Hypothalamus (tissue), 51 donors: ENCODE measurements at places on chromosomes 11 and 22.

- no peak for DNase-seq
Observed at GRCh38 chr22:45804986-45805325, 133.3 kb downstream of the ATXN10 start.

DNA sequence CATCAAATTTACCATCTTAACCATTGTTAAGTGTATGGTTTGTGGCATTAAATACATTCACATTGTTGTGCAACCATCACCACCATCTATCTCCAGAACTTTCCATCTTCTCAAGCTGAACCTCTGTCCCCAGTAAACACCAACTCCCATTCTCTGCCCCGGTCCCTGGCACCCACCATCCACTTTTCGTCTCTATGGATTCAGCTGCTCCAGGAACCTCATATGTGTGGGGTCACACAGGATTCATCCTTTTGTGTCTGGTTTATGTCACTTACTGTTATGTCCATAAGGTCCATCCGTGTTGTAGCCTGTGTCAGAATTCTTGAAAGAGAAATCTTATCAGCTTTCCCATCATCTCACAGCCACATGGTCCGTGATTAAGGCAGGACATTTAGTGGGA lies 16.3 kb downstream of the TSPAN32 start:
- no peak for DNase-seq

- no peak for DNase-seq
Observed at GRCh38 chr11:74636630-74637184, 44.3 kb downstream of the POLD3 start.

GRCh38 chr11:789943-790342 lies at the start of gene CEND1:
Gene CEND1, minus strand, starts transcription at chr11:790090. Its CDS starts 1,514 bp downstream, at chr11:788576.
- DNase-seq = peak; percentile 35

- DNase-seq = no peak
Observed at GRCh38 chr11:11669233-11669846, 47.5 kb upstream of the GALNT18 start.

DNA sequence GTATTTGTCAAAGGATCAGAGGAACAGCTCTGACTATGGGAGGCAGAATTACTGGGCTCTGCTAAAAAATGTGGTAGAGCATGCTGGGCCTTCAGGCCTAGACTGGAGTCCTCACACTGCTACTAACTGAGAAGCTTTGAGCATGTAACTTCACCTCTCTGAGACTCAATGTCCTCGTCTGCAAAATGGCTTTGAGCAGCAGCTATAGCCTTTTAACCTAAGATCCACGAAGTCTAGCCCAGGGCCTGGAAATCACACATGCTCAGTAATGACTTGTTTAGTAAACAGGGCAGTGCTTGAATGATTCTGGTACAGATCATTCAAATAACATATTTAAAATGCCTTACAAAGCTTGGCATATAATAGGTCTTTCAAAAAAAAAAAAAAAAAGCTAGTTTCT lies 221.7 kb downstream of the NTM start:
- DNase-seq = no peak

DNA sequence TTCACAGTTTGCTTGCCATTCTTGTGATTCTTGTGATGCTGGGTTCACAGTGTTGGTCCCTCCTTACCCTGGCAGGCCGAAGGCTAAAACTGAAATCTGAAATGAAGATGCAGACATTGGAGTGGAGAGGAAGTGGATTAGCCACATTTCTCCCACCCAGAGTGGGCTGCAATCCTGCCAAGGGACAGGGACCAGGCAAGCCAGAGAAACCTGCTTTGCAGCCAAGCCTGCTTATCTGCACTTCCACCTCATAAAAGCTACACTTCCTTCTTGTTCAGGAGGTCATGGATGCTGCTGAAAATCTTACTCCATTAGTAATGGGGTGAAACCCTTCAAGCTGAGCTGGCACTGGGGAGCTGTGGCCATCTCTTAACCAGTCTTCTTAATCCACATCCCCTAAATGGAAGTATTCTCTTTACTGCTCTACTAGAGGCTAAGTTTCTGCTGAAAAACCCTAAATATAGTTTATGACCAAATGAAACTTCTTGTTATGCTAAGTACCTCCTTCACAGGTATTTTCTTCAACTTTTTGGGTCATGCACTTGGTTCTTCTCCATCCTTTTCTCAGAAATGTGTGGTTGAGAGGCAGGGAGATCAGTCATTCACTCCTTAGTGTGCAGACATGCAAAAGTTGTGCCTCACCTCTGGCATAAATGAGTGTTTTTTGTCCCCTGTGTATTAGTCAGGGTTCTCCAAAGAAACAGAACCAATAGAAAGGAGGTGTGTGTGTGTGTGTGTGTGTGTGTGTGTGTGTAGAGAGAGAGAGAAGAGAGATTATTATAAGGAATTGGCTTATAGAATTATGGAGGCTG lies 133.9 kb upstream of the BMAL1 start:
- DNase-seq = no peak

- no peak for DNase-seq
Observed at GRCh38 chr11:44740967-44741366, 14.2 kb downstream of the TSPAN18 start.

- DNase-seq = no peak
Observed at GRCh38 chr22:26968859-26969523, 311.6 kb downstream of the MIAT start.

GRCh38 chr22:49395617-49396016 lies 432.1 kb downstream of the BRD1 start:
- DNase-seq = no peak

DNA sequence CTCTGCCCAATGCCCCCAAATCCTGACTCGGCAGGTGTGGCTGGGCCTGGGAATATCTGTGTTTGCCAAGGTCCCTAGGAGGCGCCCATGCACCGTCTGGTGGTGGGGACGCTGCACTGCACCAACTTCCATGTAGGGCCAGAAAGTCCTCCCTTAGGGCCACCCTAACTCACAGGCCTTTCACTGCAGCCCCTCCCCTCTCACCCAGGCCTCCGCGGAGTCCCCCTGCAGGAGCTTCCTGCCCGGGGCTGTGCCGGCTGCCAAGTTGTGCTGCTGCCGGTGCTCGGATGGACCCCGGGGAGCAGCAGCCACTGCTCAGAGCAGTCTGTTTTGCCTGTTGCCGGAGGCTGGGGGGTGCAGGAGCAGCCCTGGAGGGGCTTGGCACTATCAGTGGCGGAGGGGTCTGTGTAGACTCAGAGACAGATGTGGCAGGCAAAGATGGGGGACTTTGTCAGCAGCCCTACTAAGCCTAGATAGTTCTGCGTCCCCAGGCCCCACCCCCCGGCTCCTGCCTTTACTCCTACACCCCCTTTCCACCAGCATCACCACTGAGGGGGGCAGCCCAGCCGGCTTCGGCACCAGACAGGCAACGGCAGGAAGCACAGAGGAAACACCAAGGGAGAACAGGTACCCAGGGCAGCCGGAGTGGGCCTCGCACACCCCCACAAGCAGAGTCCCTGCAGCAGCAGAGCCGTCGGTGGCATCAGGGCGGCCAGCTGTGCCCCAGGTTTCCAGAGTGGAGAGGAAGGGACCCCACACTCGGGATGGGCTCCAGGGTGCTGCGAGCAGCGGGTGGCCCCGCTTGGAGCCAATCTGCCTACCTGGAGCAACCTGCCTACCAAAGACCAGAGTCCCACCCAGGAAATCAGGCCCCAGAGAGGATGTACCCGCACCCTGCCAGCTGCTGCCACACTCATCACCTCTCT lies 124.3 kb downstream of the TRIM29 start:
- DNase-seq = no peak

DNA sequence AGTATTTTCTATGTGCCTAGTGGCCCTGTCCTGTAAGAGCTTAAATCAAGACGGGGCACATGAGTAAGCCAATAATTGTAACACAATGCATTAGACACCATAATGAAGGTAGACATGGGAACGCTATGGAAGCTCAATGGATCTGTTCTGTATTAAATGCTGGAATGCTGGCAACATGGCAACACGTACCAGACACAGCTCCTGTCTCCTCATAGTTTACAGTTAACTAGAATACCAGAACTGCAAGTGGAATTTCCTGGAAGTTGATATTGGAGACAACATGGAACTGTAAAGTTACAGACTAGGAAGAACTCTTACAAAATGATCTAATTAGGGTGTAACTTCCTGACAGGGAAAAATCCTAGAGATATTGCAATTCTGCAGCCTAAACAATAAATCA lies 12.4 kb downstream of the P4HA3 start:
- no peak for DNase-seq

DNA sequence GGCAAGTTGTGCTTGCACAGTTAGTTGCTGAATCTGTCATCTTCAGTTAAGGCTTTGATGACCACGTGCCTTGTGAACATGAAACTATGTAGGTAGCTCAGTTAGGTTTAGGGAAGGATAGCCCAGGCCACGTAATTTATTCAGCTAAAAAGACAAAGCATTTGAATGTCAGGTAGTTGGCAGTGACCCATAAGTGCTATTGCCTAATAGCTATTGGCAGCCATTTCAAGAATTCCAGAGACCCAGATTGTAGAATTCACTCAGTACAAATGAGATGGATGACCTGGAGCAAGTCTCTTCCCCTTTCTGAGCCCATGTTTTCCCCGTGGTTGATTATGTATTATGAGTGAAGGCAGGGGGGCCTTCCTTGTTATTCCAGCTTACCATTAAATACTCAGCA lies 265.3 kb upstream of the ANO5 start:
- DNase-seq = no peak

GRCh38 chr22:22741843-22742242 lies 97.4 kb downstream of the GGTLC2 start:
- no peak for DNase-seq

DNA sequence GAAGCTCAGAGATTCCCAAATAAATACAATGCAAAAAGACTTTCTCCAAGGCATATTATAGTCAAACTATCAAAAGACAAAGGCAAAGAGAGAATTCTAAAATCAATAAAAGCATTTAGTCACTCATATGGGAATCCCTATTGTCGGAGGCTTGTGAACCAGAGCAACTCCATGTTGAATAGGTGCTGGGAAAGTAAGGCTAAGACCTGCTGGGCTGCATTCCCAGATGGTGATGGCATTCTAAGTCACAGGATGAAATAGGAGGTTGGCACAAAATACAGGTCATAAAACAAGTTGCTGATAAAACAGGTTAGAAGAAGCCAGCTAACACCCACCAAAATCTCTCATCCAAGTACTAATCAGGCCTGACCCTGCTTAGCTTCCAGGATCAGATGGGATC lies 84.5 kb downstream of the JRKL start:
- DNase-seq = no peak

DNA sequence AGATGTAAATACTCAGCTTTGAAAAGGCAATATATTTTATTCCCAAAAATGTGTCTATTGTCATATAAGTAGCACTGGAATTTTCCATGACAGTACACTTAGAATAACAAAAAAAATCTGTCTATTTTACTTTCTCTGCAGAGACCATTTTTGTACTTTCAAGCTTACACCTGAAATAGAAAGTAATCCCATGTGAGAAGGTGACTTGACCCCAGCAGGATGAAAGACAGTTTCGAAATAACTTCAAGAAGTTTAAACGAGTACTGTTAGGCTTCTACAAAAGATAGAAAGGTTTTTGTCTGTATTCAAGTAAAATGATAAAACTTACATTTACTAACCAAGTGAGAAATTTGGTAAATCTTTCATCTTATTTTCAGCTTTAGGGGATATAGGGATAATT lies 259.9 kb upstream of the CTSC start:
- no peak for DNase-seq

- no peak for DNase-seq
Observed at GRCh38 chr11:65459552-65459951, 37.0 kb downstream of the NEAT1 start.

GRCh38 chr22:19398652-19399051 lies 32.9 kb downstream of the HIRA start:
- DNase-seq = no peak

DNA sequence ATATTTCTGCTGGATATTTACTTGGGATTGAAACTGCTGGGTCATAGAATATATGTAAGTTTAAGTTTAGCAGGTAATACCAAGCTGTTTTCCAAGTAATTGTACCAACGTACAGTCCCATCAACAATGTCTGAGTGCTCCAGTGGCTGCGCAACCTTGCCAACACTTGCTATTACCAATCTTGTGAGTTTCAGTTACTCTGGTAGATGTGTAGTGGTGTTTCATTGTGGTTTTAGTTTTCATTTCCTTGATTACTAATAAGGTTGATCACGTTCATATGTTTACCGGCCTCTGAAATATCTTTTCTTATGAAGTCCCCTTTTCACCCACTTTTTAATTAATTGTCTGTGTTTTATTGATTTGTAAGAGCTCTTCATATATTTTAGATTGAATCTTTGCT lies 370.6 kb upstream of the CADM1 start:
- no peak for DNase-seq

GRCh38 chr11:104772806-104773241 lies 125.4 kb downstream of the CASP12 start:
- DNase-seq = no peak

DNA sequence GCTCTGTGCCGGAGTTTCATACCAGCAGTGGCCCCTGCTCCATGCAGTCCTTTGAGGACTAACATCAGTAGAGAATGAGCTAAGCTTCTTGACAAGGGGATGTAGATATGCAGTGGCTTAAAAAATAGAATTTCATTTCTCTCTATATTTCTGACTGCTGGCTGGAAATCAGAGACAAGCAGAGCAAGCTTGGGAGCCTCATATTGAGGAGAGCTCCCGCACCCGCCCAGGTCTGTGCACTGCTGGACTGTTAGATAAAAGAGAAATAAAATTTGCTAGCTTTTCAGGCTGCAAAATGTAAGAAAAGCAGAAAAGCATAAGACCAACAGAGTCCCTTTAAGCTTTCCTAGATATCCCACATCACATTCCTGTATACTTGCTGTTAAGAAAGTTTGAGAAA lies 31.4 kb downstream of the MMP7 start:
- no peak for DNase-seq

DNA sequence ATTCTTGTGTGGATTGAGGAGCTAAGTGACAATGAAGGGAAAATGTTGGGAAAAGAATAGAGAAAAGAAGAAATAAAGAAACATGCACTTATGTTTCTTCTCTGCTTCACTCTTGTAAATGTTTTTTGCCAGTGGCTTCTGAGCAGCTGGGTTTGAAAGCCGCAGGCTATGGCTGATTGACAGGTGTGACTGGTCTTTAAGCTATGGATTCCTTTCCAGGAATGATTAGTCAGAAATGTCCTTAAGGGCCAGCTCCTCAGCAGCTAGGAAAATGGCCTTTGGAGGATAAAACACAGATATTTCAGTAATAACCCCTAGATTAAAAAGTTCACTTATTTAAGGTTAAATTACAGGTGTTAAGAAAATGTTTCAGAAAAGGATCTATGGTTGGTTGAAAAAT lies 6.5 kb upstream of the USP28 start:
- DNase-seq = no peak

DNA sequence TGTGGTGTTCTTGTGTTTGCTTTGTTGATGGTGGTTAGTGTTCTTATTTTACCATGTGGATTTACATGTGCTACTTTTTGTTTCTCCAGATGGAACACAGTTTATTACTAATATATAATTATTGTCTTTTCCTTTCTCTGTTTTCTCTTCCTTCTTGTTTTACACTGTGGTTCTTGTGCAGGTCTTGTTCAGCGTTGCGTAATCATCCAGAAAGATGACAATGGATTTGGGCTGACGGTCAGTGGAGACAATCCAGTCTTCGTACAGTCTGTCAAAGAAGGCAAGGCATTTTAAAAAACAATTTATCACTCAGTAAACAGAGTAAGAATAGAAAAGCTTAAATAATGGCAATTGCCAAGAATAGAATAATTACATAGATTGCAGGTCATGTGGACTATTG lies 84.4 kb downstream of the ARHGEF12 start:
- DNase-seq = no peak

- DNase-seq = no peak
Observed at GRCh38 chr11:15818132-15818842, 538.1 kb downstream of the SOX6 start.
